ENCODE measurements at places on chromosomes 16 and 17. TPM values are rescaled to one million over a fixed set of nuclear protein-coding genes. Genes with fewer than 3 reads are reported as not detected.

The PARD6A gene
- total RNA-seq: 6.2 TPM

The ACSM5 gene
- total RNA-seq: not detected

The NFAT5 gene
- total RNA-seq: 57.6 TPM

- DNase-seq: no peak
These were observed 87.3 kb upstream of the NACA2 start for GRCh38 chr17:61678339-61678738.

- DNase-seq: peak; percentile 45
These were observed 2.7 kb downstream of the MPRIP start for GRCh38 chr17:17044846-17045561.

- DNase-seq: no peak
These were observed 144.8 kb upstream of the RPH3AL start for GRCh38 chr17:497241-498034.
